B cell (primary cell): ENCODE measurements at places on chromosomes 3 and 15.

DNA sequence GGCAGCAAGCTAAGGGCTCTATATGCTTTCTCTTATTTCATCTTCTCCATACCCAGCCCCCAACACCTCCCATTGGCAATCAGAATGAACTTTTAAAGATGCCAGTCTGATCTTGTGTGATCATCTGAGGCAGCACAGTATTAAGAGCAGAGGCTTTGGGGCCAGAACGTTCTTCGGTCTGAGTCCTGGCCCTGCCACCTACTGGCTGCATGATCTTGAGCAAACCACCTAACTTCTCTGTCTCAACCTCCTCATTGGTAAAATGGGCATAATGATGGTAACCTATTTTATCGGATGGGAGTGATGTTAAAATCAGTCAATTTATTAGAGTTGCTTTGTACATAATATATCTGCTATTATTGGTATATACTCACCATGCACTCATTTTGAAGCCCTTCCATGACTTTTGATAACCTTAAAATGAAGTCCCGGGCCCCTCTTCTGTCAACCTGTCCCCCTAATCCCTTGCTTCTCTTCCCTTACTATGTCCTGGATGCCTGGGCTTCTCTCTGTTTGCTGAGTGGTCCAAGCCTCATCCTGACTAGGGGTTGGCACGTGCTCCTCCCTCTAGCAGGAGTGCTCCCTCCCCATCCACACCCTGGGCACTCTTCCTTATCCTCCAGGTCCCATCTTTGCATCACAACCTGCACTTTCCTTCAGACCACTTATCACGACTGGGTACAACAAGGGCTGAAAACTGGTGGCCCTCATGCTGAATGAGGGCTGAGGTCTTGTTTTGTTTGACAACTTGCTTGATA, 6.3 kb downstream of the EFCAB12 start:
- no peak for DNase-seq

- no peak for DNase-seq
Measured at GRCh38 chr3:149553781-149554451, 79.4 kb downstream of the TM4SF4 start.

DNA sequence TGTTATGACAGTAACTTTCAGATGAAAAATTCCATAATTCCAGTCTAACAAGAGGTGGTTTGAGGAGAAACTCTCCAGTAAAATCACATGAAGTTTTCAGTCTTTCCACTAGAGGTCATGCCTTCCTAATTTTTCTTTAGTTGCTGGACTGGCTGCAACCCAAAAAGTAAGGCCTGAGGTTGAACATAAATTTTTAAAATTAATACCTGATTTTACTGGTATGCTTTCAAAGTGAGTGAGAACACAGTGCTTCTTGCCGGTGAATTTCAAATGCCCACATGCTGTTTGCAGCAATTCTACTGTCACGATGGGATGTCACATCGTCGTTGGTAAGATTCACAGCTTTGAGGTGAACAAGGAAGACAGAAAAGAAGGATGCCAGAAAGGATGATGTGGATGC, 89.0 kb upstream of the FGF12 start:
- DNase-seq = peak; percentile 5

GRCh38 chr3:183857863-183858262, 26.8 kb downstream of the PARL start:
- no peak for DNase-seq

DNA sequence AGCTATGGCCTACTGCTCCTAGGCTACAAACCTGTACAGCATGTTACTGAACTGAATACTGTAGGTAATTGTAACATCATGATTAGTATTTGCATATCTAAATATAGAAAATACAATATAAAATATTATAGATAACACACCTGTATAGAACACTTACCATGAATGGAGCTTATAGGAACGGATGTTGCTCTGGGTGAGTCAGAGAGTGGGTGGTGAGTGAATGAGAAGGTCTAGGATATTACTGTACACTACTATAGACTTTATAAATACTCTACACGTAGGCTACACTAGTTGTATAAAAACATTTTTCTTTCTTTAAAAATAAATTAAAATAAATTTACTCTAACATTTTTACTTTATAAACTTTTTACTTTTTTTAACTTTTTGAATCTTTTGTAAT, 224.0 kb upstream of the CBLB start:
- no peak for DNase-seq
